ENCODE measurements at places on chromosomes 3 and 15. TPM values are rescaled to one million over a fixed set of nuclear protein-coding genes. Genes with fewer than 3 reads are reported as not detected.

Gene ZIC1
- 24.5 TPM for total RNA-seq

Gene GOLGA8T
- total RNA-seq = not detected

Gene MAGI1
- total RNA-seq = 15.3 TPM

Gene TEX55
- total RNA-seq = 0.66 TPM

Gene SNTN
- total RNA-seq = not detected

Gene RARRES1
- total RNA-seq = 7.7 TPM

Gene SEMA7A
- total RNA-seq = 0.66 TPM
